ENCODE measurements at places on chromosomes 1 and 21.

- no peak for DNase-seq
These were observed 4.8 kb downstream of the ABCB10 start for GRCh38 chr1:229553621-229554130.

- DNase-seq, result no peak
These were observed 35.4 kb upstream of the DSCAM start for GRCh38 chr21:40882192-40882915.

DNA sequence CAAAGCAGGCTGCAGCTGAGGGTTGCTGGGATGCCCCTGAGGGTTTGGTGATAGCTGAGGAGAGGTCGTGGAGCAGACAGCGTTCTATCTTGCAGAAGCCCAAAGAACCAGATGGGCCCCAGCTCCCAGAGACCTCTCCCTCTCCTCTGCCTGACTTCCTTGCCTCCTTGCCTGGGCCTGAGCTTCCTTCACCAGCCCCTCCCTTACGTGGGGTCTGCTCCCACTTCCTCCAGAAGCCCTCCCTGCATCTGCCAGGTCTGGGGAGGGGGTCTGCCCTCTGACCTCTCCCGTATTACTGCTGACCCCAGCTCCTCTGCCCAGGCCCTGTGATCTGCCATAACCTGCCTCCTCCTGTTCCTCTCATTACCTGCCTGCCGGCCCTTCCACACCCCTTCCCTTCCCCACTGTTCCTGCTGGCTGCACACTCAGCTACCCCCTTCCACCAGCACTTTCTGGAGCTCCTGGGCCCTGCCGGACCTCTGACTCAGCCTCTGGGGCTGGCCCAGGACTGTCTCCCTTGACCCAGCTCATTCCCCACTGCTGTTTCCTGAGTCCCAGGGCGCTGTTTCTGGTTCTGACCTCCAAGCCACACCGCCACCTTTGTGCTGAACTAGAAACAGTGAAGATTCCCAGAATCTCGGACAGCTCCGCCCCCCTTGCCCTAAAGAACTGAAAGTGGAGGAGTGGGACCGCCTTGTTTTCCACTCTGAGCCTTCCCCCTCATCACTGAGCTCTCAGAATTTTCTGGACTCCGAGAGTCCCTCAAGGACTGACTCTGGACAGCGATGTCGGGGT lies 237.7 kb upstream of the C1orf174 start:
- no peak for DNase-seq

GRCh38 chr1:228457017-228457395 lies 30.2 kb upstream of the RNF187 start:
- DNase-seq, result no peak

- no peak for DNase-seq
These were observed 109.6 kb downstream of the TBX19 start for GRCh38 chr1:168390271-168390670.

DNA sequence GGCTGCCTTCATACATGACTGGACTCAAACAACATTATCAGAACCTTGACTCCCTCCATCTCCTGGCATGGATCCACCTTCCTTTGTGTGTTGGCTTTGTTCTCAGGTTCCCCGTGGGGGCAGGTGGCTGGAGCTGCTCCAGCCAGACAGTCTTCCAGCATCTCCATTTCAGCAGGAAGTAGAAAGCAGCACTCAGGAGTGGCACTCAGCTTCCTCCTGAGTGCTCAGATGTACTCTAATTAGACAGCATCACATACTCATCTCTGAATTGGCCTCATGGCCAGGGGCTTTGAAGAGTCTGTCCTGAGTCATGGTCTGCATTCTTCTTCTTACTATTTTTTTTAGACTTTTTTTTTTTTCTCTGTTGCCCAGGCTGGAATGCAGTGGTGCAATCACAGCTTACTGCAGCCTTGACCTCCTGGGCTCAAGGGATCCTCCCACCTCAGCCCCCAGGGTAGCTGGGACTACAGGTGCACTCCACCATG lies 27.9 kb downstream of the OVAAL start:
- DNase-seq, result no peak

- no peak for DNase-seq
These were observed 25.7 kb upstream of the PKN2 start for GRCh38 chr1:88658419-88658818.
